Stimulated activated CD4-positive, alpha-beta T cell treated with anti-CD3 and anti-CD28 coated beads, TNF-alpha, amount 100 ng/mL, for 48 hours (primary cell): ENCODE measurements at places on chromosomes 4 and X.

DNA sequence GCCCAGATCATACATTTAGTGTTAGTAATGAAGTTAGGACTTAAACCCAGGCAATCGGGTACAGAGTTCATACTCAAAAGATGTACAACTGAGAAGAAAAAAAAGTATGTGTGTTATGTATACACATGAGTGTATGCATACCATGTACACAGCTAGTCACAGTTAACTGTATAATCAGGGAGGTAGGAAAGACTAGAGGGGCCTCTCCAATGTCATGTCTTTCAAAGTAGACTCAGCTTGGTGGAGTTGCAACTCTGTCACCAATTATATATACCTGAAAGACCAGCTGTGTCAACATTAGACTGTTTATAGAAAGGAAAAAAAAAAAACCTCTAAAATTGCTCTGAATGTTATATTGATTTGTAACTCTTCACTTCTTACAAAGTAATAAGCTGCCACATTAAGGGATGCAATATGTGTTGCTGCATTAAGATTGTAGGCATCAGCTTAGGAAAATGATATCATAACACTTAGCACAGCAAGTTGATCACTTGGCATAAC is 167.5 kb downstream of the DCTD start:
- no peak for DNase-seq

- DNase-seq, result no peak
Observed at GRCh38 chrX:153520287-153520917, 3.0 kb downstream of the ATP2B3 start.

DNA sequence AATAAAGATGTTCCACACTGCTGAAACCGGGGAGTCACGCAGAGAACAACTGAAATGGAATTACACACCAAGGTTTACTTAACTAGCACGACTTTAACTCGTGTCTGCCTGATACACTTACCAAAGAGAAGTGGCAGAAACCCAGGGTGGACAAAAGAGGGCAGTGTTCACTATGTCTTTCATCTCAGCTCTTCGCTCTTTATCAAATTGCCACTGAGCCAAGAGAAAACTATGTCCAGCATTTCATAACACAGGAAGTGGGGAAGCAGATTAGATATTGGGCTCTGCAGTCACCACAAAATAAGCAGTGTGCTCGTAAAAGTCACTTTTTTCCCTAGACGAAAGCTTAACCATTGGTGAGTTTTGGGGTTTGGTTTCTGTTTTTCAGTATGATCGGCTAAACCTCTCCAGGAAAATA is 155.7 kb downstream of the CHIC2 start:
- DNase-seq, result no peak

GRCh38 chr4:38659346-38659745 is 4.7 kb upstream of the KLF3 start:
- no peak for DNase-seq

- DNase-seq, result no peak
Observed at GRCh38 chr4:185341377-185341776, 54.3 kb downstream of the LRP2BP start.

- no peak for DNase-seq
Observed at GRCh38 chr4:140044337-140044902, 109.6 kb downstream of the MAML3 start.

DNA sequence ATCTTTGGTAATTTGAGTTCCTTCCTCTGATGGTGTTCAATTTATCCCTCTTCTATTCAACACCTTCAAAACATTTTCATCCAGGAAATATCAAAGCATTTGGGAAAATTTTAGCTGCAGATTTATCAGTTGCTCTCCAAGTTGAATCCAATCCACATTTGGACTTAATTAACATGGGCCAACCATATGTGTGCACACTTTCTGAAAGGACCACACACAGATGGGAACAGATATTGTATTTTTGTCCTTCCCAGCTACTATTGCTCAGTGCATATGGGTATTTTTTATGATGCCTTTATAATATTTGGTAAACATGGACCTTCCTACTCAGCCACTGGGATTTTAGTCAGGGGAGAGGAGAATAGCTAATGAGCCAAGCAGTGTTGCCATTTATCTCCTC is 65.2 kb downstream of the GLRA2 start:
- DNase-seq, result no peak
